ENCODE measurements at places on chromosomes 16 and 17.

DNA sequence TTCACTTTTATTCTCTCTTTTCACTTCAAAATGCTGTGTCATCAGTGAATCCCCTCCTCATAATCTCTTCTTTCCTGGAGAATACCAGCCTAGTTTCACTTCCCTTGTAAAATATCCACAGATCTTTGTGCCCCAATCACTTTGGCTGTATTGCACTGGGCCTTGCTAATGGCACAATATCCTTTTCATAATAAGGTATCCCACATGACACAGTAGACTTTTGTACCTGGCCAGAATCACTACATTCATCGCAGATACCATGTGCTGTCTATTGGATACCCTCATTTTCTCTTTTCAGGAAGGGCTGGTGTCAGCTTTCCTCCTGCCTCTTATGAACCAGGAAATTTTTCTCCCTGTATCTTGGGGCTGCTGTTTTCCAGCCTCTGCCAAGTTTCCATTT lies 25.7 kb upstream of the TOX3 start:
- DNase-seq, result no peak

- peak; percentile 42 for DNase-seq
Observed at GRCh38 chr17:45129426-45129939, 2.8 kb downstream of the PLCD3 start.

- no peak for DNase-seq
Observed at GRCh38 chr17:16486373-16487250, 5.4 kb downstream of the LRRC75A start.

DNA sequence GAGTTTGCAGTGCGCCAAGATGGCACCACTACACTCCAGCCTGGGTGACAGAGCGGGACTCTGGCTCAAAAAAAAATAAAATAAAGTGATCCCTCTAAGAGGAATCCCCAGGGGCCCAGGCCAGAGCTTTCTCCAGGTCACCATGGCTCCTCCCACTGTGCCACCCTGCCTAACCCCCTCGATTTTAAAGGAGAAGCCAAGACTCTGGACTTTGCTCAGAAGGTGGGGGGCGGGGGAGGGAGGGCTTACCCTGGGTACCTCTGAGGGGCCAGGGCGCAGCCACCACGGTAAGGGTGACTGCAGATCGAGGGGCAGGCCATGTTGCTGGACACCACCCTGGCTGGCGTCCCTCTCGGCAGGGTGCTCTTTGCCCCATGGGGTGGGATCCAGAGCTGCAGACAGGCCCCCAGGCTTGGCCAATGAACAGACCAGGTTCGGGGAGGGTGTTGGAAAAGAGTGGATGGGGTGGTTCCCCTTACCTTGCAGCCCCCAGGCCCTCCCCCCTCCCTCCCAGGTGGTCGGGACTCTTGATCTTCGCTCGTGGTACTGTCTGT lies 455 bp upstream of the GRB7 start:
- DNase-seq, result no peak

GRCh38 chr17:27265333-27265732 lies 28.6 kb upstream of the WSB1 start:
- no peak for DNase-seq

- no peak for DNase-seq
Observed at GRCh38 chr17:2710071-2710802, 1.3 kb downstream of the CLUH start.

DNA sequence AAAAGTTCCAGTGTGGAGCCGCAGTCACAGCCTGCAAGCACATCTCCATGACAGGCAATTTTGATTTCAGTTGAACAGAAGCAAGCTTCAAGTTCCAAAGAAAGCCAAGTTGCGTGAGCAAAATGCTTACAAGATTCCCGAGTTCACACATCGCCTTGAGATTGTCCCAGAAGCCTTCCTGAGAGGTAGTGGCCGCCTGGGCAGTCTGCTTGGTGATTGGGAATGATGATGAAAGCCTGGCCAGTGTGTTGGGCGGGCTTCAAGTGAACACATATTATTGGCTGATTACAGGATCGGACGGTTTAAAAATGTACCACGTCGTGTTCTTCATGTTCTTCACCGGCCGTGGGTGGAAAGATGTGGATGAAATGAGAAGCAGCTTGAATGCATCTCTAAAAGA lies 185.5 kb downstream of the FOXL1 start:
- no peak for DNase-seq

GRCh38 chr16:83878838-83879237 lies 20.1 kb upstream of the MLYCD start:
- peak; percentile 18 for DNase-seq

DNA sequence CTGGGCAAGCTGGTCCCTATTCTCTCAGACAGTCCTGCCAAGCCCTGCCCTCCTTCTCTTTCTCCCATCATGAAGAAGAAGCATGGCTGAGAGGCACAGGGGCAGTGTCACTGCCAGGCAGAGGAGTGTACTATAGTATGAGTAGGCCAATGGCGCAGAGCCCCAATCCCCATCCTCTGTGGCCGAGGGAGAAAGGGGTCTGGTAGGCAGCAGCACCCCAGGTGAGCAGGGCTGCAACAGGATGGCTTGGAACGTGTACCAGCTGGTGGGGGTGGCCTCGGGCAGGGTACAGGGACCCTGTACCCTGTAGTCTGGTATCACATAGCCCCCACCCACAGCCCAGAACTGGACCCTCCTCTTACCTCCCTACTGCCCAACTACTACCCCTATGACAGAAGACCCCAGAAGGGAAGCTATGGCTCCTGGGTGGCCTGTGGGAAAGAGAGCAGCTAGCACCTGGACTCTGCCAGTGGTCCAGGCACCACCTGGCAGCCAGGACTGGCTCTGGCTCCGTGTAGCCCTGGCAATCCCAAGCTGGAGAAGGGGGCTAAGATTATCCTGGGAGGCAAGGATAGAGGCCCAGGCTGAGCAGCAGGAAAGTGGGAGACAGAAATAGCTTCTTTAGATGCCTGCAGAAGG lies 4.4 kb downstream of the SMARCD2 start:
- DNase-seq, result no peak

GRCh38 chr16:81094771-81095251 lies 1.4 kb downstream of the GCSH start:
- no peak for DNase-seq

DNA sequence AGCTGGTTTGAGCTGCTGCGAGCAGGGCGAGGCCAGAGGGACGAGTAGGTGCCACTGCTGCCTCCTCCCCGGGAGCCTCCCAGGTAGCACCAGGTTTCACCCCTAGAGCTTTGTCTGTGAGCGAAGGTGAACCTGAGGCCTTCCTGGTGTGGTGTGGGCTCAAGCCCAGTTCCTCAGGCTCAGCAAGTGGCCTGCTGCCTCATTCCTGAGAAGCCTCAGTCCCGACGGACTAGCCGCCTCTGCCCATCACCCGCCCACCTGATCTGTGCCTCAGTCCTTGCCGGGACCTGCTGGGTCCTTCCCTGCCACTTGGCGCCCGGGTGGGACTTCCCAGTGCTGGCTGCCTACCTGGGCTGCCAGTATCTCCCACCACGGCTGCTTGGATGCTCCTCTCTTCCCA lies 1.7 kb downstream of the NLRC3 start:
- no peak for DNase-seq

DNA sequence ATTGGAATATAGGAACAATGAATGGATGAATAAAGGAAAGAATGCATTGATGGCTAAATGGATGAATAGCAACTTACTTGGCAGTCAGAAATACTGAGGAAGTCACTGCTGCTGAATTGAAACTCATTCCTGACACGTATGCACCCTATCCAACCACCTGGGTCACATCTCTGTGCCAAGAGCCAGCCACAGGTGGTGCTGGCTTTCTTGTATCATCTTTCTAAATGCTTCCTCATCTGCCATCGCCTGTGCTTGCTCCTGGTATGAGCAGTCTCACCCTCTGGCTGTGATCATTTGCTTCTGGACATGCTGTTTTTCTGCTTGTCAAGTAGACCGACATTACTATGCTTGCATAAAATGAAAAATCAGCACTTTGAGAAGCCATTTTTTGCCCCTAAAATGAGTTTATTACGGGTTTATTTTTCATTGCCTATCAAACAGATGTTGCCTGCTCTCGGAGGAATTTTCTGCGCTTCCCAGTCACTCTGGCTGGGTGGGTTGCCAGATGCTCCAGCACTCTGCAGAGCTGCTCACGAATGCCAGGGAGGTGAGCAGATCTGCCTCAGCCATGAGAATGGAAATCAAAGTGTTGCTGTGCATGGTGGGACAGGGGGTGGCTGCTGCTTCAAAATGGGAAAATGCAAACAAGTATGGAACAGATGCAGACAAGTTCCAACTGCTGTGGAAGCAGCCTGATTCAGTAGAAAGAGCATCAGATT lies 1349.6 kb upstream of the CDH8 start:
- DNase-seq, result peak; percentile 52

- no peak for DNase-seq
Observed at GRCh38 chr17:66514227-66514806, 211.9 kb downstream of the PRKCA start.

- DNase-seq, result no peak
Observed at GRCh38 chr16:29915590-29916247, 10.3 kb downstream of the KCTD13 start.

DNA sequence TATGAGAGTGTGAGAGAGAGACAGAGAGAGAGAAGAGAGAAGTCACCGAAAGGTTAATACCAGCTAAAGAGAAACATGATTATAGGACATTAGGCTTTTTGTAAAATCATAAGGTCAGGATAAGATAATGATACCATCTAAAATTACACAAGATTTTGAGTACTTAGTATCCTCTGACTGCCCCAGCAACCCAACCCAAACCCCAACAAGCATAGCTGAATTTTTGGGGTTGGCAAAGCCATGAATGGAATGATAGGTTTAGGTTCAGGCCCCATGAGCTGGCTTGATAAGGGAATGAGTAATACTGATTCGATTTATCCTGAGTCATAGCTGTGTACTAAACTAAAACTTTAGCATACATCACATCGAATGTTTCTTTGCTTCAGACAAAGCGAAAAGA lies 259.5 kb downstream of the IRX3 start:
- no peak for DNase-seq

GRCh38 chr16:57087003-57087402 lies 5.4 kb upstream of the CPNE2 start:
- no peak for DNase-seq

GRCh38 chr17:64783031-64783461 lies 120.9 kb upstream of the SMURF2 start:
- no peak for DNase-seq

GRCh38 chr16:8376430-8376829 lies 213.9 kb downstream of the TMEM114 start:
- DNase-seq, result no peak

DNA sequence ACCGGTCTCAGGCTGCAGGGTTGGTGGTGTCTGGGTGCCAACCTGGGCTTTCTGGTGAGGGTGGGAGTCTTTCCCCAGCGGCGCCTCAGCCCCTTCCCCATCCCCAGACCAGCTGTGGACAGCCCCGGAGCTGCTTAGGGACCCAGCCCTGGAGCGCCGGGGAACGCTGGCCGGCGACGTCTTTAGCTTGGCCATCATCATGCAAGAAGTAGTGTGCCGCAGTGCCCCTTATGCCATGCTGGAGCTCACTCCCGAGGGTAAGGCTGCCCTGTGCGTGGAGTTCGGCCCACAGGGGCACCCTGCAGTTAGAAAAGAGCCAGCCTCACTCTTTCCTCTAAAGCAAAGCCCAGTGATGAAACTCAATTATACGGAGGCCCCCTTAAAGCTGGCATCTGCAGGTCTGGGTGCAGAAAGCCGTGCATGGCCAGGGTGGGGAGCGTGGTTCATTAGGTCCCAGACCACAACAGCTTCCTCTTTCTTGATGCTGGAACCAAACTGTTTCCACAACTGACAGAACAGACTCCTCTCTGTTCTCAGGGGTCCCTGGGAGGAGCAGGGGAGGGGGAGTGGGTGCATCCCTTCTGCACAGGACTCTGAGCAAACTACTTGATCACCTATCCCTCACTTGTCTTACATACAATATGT lies 10.7 kb downstream of the GUCY2D start:
- no peak for DNase-seq

DNA sequence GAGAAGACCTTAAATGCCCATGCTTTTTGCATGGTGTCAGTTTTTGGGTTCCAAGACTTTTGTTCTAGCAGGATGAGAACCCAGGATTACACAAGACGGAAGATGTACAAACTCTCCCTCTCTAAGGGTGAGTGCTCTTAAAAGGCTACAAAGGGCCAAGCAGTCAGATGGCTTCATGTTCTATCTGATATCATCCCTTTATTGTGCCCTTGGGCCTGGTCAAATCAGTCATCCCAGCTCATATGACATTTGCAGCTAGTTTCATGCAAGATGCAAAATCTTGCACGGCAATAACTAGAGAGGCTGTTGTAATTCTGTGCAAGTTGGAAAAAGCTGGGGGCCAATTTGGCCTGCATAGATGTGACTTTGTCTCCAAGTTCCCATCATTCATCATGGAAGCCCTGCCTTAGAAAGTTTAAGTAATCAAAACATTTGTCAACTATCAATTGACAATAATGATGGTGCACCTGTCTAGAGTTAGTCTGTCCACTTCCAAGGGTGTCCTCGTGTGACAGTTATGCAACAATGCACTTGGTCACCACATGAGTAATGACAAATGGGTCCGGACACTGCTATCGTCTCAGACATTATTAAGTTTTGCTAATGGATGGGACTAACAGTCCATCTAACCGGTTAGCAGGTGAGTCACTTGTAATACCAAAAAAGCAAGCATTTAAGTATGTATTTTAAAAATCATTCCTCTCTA lies 58.6 kb upstream of the ZFHX3 start:
- DNase-seq, result no peak

DNA sequence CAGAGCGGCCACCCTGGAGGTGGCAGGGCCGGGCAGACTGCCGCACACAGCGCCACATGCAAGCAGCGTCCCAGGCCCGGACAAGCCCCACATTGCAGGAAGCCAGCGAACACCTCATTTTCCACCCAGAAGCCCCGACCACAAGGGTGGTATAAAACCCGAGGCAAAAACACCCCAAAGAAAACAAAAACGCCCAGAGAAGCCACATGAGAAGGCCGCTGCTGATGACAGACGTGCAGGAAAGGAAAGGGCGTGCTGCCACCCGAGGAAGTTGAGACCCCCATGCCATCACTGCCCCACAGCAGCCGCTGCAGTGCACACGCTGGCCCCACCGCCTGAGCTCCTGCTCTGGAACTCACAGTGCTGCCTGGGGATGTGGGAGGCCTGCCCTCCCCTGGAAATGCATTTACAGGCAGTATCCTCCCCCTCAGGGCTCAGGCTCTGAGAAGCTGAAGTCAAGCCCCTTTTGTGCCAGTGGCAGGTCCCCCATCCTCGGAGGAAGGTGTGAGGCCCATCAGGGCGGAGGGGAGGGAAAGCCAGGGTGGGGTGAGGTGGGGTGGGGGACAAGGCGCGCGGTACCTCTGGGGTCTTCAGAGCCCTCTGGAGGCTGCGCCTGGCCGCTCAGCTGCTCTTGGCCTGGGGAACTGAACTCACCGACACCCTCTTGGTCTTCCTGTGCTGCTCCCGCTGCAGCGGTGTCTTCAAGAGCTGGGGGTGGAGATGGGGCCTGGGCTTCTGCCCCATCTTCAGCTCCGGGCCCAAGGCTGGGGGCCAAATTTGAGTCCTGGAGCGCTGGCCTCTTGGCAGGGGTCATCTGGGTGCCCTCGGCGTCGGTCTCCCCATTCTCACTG lies 62.0 kb downstream of the IL21R start:
- no peak for DNase-seq

Measured in NCI-H524 treated with DMSO at 0.1 percent for 48 hours (cell line).